NCI-H510A treated with DMSO at 0.1 percent for 48 hours (cell line): ENCODE measurements at places on chromosomes 5 and 9.

- DNase-seq, result no peak
Measured at GRCh38 chr9:6695121-6695814, 49.7 kb upstream of the GLDC start.

GRCh38 chr5:140882591-140882899 is 621 bp downstream of the PCDHA13 start:
- DNase-seq, result no peak

DNA sequence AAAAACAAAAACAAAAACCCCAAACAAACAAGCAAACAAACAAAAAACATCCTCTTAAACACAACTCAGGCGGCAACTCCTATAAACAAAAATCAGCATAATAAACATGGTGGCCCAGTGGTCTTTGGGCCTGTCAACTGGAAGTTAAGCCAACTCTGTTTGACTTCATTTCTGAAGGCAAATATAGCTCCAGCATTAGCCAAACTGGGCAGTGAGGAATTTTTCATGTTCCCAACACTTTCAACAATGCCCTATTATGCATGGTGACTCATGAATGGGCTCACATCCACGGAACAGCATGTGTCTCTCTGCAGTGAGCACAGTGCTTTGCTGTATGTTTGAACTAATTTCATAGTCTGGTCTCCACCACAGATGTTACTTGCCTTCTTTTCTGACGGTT is 143.9 kb upstream of the STC2 start:
- DNase-seq, result no peak

- no peak for DNase-seq
Measured at GRCh38 chr5:122478741-122479442, 166.9 kb downstream of the SNCAIP start.

GRCh38 chr9:92775466-92775865 is 10.8 kb upstream of the BICD2 start:
- DNase-seq, result no peak

- no peak for DNase-seq
Measured at GRCh38 chr5:69525490-69525889, 32.9 kb downstream of the OCLN start.

DNA sequence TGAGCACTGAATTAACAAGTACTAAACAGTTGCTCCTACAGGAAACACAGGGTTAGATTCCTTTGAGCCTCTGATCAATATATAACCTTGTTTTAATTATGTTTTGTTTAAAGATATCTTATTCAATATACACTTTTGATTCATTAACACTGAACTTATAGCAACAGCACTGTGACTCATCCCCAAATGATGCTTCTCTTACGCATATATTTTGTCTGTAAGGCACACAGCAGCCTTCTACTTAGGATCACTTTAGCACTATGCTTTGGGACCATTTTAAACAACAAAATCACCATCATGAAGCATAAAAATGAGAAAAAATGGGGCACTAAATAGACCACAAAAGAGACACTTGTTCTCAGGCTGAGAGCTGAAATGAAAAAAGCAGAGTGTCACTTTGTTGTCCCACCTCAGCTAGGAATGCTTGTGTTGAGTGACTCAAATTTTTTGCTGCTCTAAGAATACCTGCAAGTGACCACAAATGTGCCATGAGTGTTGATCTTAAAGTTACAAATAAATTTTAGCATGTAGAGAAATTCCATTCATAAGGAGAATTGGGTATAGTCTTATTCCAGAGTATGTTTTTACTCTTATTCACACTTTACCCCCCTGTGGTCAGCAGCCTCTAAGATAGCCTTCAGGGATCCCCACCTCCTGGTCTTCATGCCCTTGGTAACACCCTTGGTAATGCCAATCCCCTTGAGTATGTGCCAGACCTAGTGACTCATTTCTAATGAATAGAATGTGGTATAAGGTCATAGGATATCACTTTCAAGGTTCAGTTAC is 252.7 kb upstream of the IL12B start:
- DNase-seq, result no peak

GRCh38 chr5:10760096-10760920 is 726 bp downstream of the DAP start:
- peak; percentile 75 for DNase-seq

- no peak for DNase-seq
Measured at GRCh38 chr9:89801341-89801740, 196.5 kb downstream of the GADD45G start.

- DNase-seq, result no peak
Measured at GRCh38 chr5:4078544-4078943, 482.9 kb downstream of the IRX1 start.

- peak; percentile 1 for DNase-seq
Measured at GRCh38 chr9:5263351-5264218, 32.4 kb downstream of the INSL4 start.

GRCh38 chr5:38263983-38264382 is 5.6 kb downstream of the EGFLAM start:
- no peak for DNase-seq

- no peak for DNase-seq
Measured at GRCh38 chr5:56384186-56384585, 151.1 kb upstream of the ANKRD55 start.

- peak; percentile 96 for DNase-seq
Measured at GRCh38 chr9:94783102-94783682, 56.7 kb downstream of the AOPEP start.

- no peak for DNase-seq
Measured at GRCh38 chr5:112254303-112254702, 164.8 kb downstream of the EPB41L4A start.

DNA sequence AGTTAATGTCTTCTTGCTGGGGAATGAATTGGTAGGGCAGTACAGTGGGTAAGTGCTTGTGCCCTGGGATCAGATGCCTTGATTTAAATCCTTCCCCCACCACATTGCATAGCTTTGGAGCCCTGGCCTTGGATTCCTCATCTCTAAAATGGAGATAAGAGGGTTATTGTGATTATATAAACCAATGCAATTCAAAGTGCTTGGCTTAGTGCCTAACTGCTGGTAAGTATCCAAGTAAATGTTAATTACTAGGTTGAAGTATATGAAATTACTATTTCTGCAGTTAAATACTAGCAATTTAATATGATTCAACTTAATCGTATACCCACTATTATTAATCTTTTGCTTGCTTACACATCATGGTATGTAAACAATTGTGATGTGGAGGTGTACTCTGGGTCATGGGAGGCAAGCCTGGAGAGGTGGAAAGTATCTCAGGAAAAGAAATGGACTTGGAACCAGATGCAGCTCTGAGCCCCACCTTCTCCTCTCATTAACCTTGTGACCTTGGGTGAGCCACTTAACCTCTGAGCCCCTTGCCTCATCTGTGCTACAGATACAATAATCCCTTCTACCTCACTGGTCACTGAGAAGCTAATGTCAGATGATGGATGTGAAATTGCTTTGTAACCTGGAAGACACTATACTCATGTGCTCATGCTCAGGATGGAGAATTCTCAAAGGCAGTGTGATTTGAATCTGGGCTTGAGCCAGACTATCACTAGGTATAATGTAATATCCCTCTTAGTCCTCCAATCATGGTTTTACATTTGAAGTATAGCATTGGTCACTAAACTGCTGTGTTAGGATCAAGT is 23.8 kb downstream of the NEUROG1 start:
- DNase-seq, result no peak

GRCh38 chr9:126704157-126704891 is 90.6 kb downstream of the LMX1B start:
- no peak for DNase-seq

DNA sequence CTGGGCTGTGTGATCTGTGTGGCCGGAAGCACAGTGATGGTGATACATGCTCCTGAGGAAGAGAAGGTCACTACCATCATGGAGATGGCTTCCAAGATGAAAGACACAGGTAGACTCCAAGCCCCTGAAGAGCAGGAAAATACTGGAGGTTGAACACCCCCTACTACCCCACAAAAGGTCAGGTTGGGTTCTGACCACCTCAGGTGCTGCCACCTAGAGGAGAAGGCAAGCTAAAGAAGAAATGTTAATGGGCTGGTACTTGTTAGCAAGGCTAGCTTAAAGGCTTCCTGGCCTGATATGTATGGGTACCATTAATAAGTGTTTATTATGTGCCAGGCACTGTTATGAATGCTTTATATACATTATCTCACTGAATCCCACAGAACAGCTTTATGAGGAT is 11.7 kb downstream of the NIPAL4 start:
- no peak for DNase-seq

DNA sequence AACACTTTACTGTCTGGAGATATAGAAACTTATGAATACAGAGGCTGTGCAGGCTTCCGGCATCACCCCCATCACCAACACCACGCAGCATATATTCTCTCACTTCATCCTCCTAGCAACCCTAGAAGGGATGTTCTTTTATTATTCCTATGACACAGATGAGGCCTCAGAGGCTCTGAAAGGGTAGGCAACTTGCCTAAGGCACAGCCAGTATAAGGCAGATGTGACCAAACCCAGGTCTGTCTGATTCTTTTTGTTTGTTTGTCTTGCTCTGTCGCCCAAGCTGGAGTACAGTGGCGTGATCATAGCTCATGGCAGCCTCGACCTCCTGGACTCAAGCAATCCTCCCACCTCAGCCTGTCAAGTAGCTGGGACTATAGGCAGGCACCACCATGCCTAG is 22.8 kb upstream of the CORO2A start:
- no peak for DNase-seq

DNA sequence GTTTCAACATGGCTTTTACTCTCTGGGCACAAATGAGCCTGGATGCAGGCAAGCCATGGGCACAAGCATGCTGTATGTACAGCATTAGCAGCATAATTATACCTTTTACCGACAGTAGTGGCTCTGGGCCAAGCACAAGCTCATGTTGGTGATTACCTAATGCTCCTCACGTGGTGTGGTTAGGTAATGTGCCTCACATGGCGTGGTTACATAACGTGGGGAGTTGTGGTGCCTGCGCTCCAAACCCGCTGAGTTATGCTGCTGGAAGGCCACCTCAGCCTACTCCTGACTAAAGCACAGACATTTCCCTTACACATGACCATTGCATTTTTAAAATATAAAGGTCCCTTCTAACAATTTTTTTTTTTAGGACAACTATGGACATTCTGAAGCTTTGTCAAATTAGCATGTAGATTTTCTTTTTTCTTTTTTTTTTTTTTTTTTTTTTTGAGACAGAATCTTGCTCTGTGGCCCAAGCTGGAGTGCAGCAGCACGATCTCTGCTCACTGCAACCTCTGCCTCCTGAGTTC is 794.0 kb downstream of the EFNA5 start:
- DNase-seq, result no peak

DNA sequence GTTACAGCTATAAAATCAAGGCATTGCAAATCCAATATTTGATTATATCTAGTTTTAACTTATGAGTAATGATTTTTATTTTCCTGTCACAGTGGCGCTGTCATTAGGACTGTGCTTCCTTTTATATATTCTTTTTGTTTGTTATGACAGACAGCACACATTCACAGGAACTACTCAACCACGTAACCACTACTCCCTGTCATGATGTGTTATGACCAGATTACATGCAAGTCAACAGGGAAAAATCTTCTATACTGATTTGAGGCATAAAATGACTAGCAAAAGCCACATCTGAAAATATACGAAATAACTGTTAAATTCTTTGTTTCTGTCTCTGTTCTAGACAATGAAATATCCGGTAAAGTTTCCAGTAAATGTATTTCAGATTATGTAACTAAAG is 25.4 kb downstream of the SREK1 start:
- no peak for DNase-seq

DNA sequence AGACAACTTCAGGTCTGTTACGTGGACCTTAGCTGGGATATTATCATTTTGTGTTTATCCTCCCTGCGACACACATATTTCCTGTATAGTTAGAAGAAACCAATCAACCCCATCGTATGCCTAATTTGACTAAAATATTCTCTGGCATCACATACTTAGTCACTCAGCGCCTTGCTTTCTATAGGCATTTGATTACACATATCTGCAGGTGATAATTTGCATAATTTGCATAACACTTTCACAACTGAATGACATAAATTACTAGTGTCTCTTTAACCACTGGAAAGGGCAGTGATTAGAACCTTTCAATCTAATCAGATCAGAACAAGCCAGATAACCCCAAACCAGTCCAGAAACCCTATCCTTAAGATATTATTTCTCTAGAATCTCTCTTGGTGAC is 390.2 kb downstream of the TLR4 start:
- DNase-seq, result no peak

GRCh38 chr9:123336959-123337358 is 19.0 kb upstream of the CRB2 start:
- DNase-seq, result no peak

GRCh38 chr5:97534166-97534565 is 351.1 kb upstream of the RIOK2 start:
- DNase-seq, result peak; percentile 36

GRCh38 chr5:113181853-113182490 is 205.4 kb downstream of the DCP2 start:
- no peak for DNase-seq

DNA sequence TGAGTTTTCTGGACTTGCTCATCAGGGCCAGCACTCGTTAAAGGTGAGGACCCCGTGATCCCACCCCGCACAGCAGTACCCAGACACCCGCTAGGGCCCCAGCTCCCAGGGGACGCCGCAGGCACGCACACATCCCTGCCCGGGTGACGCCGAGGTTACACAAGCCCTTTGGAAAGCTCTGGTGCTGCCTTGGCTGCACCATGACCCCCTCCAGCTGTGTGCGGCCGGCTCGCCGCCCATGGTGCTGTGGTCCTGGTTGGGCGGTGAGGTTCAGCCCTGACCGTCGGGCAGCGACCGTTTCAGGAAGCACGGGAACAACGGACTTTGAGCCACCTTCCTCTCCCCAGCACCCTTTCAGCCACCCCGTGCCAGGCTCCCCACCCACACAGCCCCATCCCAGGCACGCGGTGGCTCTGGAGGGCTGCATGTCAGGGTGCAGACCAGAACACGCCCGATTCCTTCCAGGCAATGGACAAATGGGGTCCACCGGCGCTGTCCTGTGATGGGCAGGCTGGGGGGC is 7.5 kb upstream of the SLC12A7 start:
- DNase-seq, result no peak

- DNase-seq, result no peak
Measured at GRCh38 chr5:156164306-156164705, 162.7 kb upstream of the SGCD start.

- DNase-seq, result no peak
Measured at GRCh38 chr5:69489246-69489645, 3.3 kb upstream of the OCLN start.

- DNase-seq, result peak; percentile 40
Measured at GRCh38 chr5:140240987-140241706, 61.8 kb downstream of the PFDN1 start.

- no peak for DNase-seq
Measured at GRCh38 chr9:84780385-84780784, 110.9 kb downstream of the NTRK2 start.

- DNase-seq, result no peak
Measured at GRCh38 chr5:144433893-144434292, 263.2 kb downstream of the KCTD16 start.

- DNase-seq, result no peak
Measured at GRCh38 chr5:148697180-148697808, 43.0 kb upstream of the HTR4 start.

- DNase-seq, result no peak
Measured at GRCh38 chr9:134940236-134941208, 22.8 kb upstream of the FCN1 start.

DNA sequence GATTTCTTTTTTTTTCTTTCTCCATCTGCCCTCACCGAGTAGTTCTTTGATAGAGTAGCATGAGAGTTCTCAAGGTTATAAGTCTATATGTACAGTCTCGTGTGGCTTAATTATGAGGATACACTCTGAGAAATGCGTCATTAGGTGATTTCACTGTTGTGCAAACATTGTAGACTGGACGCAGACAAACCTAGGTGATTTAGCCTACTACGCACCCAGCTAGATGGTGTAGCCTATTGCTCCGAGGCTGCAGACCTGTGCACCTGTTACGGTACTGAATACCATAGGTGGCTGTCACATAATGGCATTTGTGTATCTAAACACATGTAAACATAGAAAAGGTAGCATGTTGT is 26.9 kb upstream of the CORO2A start:
- DNase-seq, result no peak
